ENCODE measurements at places on chromosomes 7 and 10.
A peak's percentile ranks its signal among the peaks of the same experiment; 100 is the strongest.

- DNase-seq: no peak
- no peak overlapping the region for H3K27ac ChIP-seq
- peaks cover 9% of the 10 kb centered on the region for H3K27me3 ChIP-seq
- no peak overlapping the region for H3K4me3 ChIP-seq
- H3K4me1 ChIP-seq: peaks cover 16% of the 10 kb centered on the region
- H3K36me3 ChIP-seq: no peaks in the 10 kb centered on the region
Observed at GRCh38 chr7:138726288-138726687, 25.1 kb upstream of the SVOPL start.

- no peak overlapping the region for H3K4me3 ChIP-seq
- DNase-seq: no peak
- peaks cover 4% of the 10 kb centered on the region for H3K4me1 ChIP-seq
- H3K36me3 ChIP-seq: no peaks in the 10 kb centered on the region
- H3K27me3 ChIP-seq: peaks cover 23% of the 10 kb centered on the region
Observed at GRCh38 chr7:104230606-104231005, 22.8 kb upstream of the ORC5 start.

- no peak for DNase-seq
- H3K4me3 ChIP-seq: no peak overlapping the region
- H3K36me3 ChIP-seq: no peaks in the 10 kb centered on the region
- H3K27ac ChIP-seq: no peak overlapping the region
- peaks cover 24% of the 10 kb centered on the region for H3K27me3 ChIP-seq
Observed at GRCh38 chr10:77319557-77319956, 318.1 kb downstream of the KCNMA1 start.

DNA sequence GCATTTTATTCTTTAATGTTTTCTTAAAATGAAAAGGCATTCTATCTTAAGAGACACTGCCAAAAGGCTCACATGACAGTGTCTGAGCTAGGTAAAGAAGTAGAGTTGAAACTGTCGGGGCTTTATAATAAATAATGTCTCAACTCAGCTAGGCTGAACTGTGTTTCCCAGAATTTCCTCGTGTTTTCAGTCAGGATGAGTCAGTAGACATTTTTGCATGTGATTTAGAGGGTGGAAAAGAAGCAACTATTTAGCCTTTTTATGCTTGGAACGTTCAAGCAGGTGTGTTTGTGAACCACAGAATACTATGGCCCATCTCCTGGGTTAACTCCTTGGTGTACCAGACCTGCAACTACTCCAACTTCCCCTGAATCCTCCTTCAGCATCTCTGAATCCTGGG lies 23.4 kb upstream of the LIPA start:
- peaks cover 13% of the 10 kb centered on the region for H3K4me1 ChIP-seq
- H3K4me3 ChIP-seq: no peak overlapping the region
- no peaks in the 10 kb centered on the region for H3K36me3 ChIP-seq
- H3K27me3 ChIP-seq: peaks cover 7% of the 10 kb centered on the region
- H3K27ac ChIP-seq: no peak overlapping the region
- no peak for DNase-seq

GRCh38 chr7:155543011-155543876 lies 3.1 kb downstream of the CNPY1 start:
- no peaks in the 10 kb centered on the region for H3K36me3 ChIP-seq
- H3K27me3 ChIP-seq: peaks cover 23% of the 10 kb centered on the region
- peaks cover 19% of the 10 kb centered on the region for H3K4me1 ChIP-seq
- no peak for DNase-seq

DNA sequence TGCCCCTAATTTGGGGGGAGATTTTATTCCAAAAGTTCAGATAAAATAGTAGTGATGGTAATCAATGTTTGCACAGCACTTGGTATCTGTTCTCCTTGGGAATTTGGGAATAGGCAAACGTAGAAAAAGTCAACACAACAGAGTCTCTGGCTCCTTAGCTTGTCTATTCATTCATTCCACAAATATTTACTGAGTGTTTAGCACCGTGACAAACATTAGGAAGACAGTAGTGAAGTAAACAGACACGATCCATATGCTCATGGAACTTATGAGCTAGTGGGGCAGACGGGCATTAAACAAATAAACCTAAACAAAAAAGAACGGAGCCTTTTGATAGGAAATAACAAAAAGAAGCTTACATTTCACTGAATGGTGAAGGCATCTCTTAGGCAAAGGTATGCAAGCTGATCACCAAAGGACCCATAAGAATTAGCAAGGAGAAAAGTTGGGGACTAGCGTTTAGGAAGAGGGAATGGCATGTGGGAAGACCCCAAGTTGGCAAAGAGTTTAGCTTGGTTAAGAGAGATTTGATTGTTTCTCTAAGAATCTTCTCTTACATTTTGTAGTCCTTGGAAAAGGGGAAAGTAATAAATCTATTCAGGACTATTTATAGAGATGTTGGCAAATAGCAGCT lies 243.9 kb upstream of the NPY start:
- peaks cover 11% of the 10 kb centered on the region for H3K36me3 ChIP-seq
- no peak for DNase-seq
- H3K4me1 ChIP-seq: no peaks in the 10 kb centered on the region
- no peak overlapping the region for H3K27ac ChIP-seq

DNA sequence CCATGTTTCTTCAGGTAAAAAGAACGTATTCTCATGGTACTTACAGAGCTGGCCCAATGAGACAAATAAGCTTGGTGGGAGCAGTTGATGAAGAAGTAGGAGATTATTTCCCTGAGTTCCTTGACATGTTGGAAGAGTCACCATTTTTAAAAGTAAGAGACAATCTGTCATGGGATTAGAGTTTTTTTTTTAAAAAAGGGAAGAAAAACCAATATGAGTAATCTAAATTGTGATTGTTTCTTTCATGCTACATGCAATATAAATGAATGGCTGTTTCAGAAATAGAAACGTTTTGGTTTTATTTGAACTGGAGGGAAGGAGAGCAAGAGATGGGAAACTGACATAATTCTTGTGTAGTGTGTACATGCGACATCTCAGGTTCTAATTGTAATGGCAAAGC lies 32.8 kb downstream of the TMEM60 start:
- no peak for DNase-seq
- peaks cover 6% of the 10 kb centered on the region for H3K4me1 ChIP-seq
- peak overlapping the region; percentile 11 for H3K27ac ChIP-seq

GRCh38 chr7:4024806-4025205 lies 657.3 kb upstream of the FOXK1 start:
- H3K4me3 ChIP-seq: no peak overlapping the region
- peak overlapping the region; percentile 72 for H3K27ac ChIP-seq
- H3K36me3 ChIP-seq: peaks cover 13% of the 10 kb centered on the region
- DNase-seq: no peak
- peaks cover 25% of the 10 kb centered on the region for H3K4me1 ChIP-seq

Measured in nephron progenitor cell (in vitro differentiated cells).